ENCODE measurements at places on chromosomes 5 and 9. TPM values are rescaled to one million over a fixed set of nuclear protein-coding genes. Genes with fewer than 3 reads are reported as not detected.

The C5orf47 gene
- not detected for total RNA-seq

GRCh38 chr5:51181208-51181894 lies 201.9 kb upstream of the ISL1 start:
- no peaks in the 10 kb centered on the region for H3K27me3 ChIP-seq
- DNase-seq: no peak
- H3K4me1 ChIP-seq: no peaks in the 10 kb centered on the region
- no peak overlapping the region for H3K27ac ChIP-seq
- H3K4me3 ChIP-seq: no peak overlapping the region

The ASPN gene
- not detected for total RNA-seq

DNA sequence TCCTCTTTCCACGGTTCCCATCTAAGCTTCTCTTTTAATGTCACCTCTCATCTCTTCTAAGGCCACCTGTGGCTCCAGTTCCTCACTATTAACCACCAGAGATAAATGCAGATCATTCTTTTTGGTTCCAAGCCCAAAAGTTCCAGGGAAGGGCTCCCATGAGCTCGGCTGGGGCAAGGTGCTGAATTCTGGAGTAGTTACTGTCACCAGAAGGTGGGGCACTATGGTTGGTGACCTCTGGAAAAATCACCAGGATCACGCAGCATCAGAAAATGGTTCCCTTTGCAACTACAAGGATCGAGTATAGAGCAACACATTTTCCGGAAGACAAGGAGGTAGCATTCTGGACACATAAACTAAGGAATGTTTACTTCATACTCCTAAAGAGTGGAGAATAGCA lies 528.7 kb upstream of the DAP start:
- H3K4me1 ChIP-seq: no peaks in the 10 kb centered on the region
- no peaks in the 10 kb centered on the region for H3K36me3 ChIP-seq
- H3K4me3 ChIP-seq: no peak overlapping the region
- DNase-seq: no peak
- H3K27me3 ChIP-seq: no peaks in the 10 kb centered on the region

DNA sequence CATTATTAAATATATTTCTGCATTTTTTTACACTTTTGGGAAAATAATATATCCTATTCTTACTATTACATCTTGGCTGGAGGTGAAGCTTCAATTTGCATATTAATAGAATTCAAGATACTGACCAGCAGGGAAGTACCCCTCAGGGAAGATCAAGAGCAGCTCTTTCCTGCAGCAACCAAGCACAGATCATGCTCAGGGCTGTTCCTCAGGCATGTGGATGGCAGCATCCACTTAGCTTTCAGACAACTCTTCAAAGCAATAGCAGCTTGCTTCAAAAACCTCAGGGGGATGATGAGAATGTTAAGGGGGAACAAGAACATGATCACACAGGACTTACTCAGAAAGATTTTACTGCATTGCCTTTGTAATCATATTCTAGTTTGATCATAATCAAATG lies 731.8 kb downstream of the SEMA5A start:
- no peak overlapping the region for H3K4me3 ChIP-seq
- no peaks in the 10 kb centered on the region for H3K27me3 ChIP-seq
- DNase-seq: no peak
- no peaks in the 10 kb centered on the region for H3K4me1 ChIP-seq
- H3K36me3 ChIP-seq: no peaks in the 10 kb centered on the region

The F2RL1 gene
- total RNA-seq: not detected

- no peak overlapping the region for H3K27ac ChIP-seq
- no peak for DNase-seq
- peaks cover 9% of the 10 kb centered on the region for H3K27me3 ChIP-seq
- H3K4me1 ChIP-seq: peaks cover 13% of the 10 kb centered on the region
- H3K4me3 ChIP-seq: no peak overlapping the region
Observed at GRCh38 chr5:132773114-132773513, 3.9 kb downstream of the SEPTIN8 start.

The LCN1 gene
- not detected for total RNA-seq

The CATSPER3 gene
- 0.07 TPM for total RNA-seq

GRCh38 chr5:128764601-128765310 lies 200.5 kb upstream of the SLC27A6 start:
- DNase-seq: no peak
- H3K27me3 ChIP-seq: no peaks in the 10 kb centered on the region

The SPARC gene
- 130 TPM for total RNA-seq

DNA sequence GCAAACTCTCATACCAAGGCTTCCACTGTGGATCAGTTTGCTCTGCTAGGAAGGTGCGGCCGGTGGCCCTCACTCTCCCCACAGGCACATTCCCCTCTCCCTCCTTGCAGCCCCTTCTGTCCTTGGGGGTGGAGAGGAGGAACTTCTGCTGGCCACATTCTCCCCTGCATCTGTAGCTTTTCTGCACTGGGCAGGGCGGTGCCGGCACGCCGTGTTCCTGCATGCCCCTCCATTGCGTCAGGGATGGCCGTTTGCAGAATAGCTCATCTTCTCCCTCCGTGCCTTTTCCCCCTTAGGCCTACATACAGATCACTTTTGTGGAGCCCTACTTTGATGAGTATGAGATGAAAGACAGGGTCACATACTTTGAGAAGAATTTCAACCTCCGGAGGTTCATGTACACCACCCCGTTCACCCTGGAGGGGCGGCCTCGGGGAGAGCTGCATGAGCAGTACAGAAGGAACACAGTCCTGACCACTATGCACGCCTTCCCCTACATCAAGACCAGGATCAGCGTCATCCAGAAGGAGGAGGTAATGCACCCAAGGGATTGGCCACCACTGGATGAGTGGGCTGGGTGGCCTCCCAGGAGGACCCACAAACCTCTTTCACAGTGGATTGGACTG lies 231.5 kb downstream of the DOCK8 start:
- no peaks in the 10 kb centered on the region for H3K36me3 ChIP-seq
- no peak overlapping the region for H3K27ac ChIP-seq
- no peak for DNase-seq
- no peaks in the 10 kb centered on the region for H3K27me3 ChIP-seq
- H3K4me3 ChIP-seq: no peak overlapping the region

The SLC25A48 gene
- total RNA-seq: 1.8 TPM

- no peak for DNase-seq
- H3K27me3 ChIP-seq: no peaks in the 10 kb centered on the region
- no peaks in the 10 kb centered on the region for H3K4me1 ChIP-seq
- no peak overlapping the region for H3K27ac ChIP-seq
- no peak overlapping the region for H3K4me3 ChIP-seq
Observed at GRCh38 chr5:7793895-7794294, 57.0 kb downstream of the CFAP90 start.

The CRAT gene
- 81.6 TPM for total RNA-seq

- no peaks in the 10 kb centered on the region for H3K27me3 ChIP-seq
- H3K4me1 ChIP-seq: peaks cover 4% of the 10 kb centered on the region
Observed at GRCh38 chr5:41574391-41574790, 64.0 kb upstream of the PLCXD3 start.
